Nasal cavity respiratory epithelium epithelial cell of viscerocranial mucosa (primary cell): ENCODE measurements at places on chromosomes 2 and 18. TPM values are rescaled to one million over a fixed set of nuclear protein-coding genes. Genes with fewer than 3 reads are reported as not detected.

SLC16A14 gene
- total RNA-seq, result 5.5 and 7.0 TPM in 2 replicates

RAB6C gene
- under 0.01 TPM in 2 replicates for total RNA-seq

LTBP1 gene
- 7.9 and 44.0 TPM in 2 replicates for total RNA-seq

CHRNG gene
- not detected in 2 replicates for total RNA-seq

EPAS1 gene
- total RNA-seq, result 102 and 223 TPM in 2 replicates

PDCD1 gene
- not detected in 2 replicates for total RNA-seq

C2orf66 gene
- under 0.01 and 0.93 TPM in 2 replicates for total RNA-seq

CYP1B1 gene
- 30.4 and 114 TPM in 2 replicates for total RNA-seq

REG1B gene
- not detected in 2 replicates for total RNA-seq

EN1 gene
- not detected in 2 replicates for total RNA-seq

PAIP2B gene
- 3.1 and 5.3 TPM in 2 replicates for total RNA-seq

AMER3 gene
- total RNA-seq, result not detected in 2 replicates

SPDYA gene
- 0.68 and 2.1 TPM in 2 replicates for total RNA-seq

CDH19 gene
- under 0.01 TPM in 1 of 2 replicates, not detected in the other for total RNA-seq

CMPK2 gene
- total RNA-seq, result 0.34 and 0.57 TPM in 2 replicates

MDH1B gene
- total RNA-seq, result under 0.01 and 0.28 TPM in 2 replicates
